Hair follicle dermal papilla cell (primary cell): ENCODE measurements at places on chromosomes 7 and 10. TPM values are rescaled to one million over a fixed set of nuclear protein-coding genes. Genes with fewer than 3 reads are reported as not detected.

Gene HOXA9
- 0.36 TPM in 1 of 2 replicates, not detected in the other for total RNA-seq

Gene TEX47
- total RNA-seq: not detected in 2 replicates

Gene LRRC18
- not detected in 2 replicates for total RNA-seq

Gene KCNH2
- total RNA-seq: 0.16 TPM in 1 of 2 replicates, not detected in the other

Gene PSAP
- 758 and 826 TPM in 2 replicates for total RNA-seq

Gene MEOX2
- total RNA-seq: 4.5 and 7.6 TPM in 2 replicates

Gene HPSE2
- 0.12 and 0.32 TPM in 2 replicates for total RNA-seq

Gene AIFM2
- 9.2 and 12.2 TPM in 2 replicates for total RNA-seq

Gene SFTPD
- not detected in 2 replicates for total RNA-seq

Gene VAX1
- not detected in 2 replicates for total RNA-seq

Gene ENTPD1
- 0.24 and 0.32 TPM in 2 replicates for total RNA-seq

Gene TUBB8
- not detected in 2 replicates for total RNA-seq

Gene HNRNPA2B1
- total RNA-seq: 63.9 and 84.1 TPM in 2 replicates

Gene RNF133
- total RNA-seq: 0.36 and 0.65 TPM in 2 replicates

Gene WNT8B
- not detected in 2 replicates for total RNA-seq

Gene PLXDC2
- total RNA-seq: 3.0 and 6.7 TPM in 2 replicates

Gene RNF148
- total RNA-seq: 0.36 and 0.65 TPM in 2 replicates

Gene FGFR2
- total RNA-seq: 23.0 and 24.2 TPM in 2 replicates

Gene TBX20
- 8.3 and 10.1 TPM in 2 replicates for total RNA-seq

Gene NPFFR1
- not detected in 2 replicates for total RNA-seq

Gene AGR3
- total RNA-seq: not detected in 2 replicates

Gene CALHM3
- not detected in 2 replicates for total RNA-seq

Gene NMT2
- total RNA-seq: 20.6 and 20.8 TPM in 2 replicates
